Activated CD4-positive, alpha-beta T cell treated with anti-CD3 and anti-CD28 coated beads for 36 hours (primary cell): ENCODE measurements at places on chromosomes 11 and 22.

GRCh38 chr11:12094872-12095800 lies 15.3 kb upstream of the MICAL2 start:
- DNase-seq, result no peak

GRCh38 chr11:68251765-68252164 lies 20.0 kb downstream of the C11orf24 start:
- DNase-seq, result no peak

DNA sequence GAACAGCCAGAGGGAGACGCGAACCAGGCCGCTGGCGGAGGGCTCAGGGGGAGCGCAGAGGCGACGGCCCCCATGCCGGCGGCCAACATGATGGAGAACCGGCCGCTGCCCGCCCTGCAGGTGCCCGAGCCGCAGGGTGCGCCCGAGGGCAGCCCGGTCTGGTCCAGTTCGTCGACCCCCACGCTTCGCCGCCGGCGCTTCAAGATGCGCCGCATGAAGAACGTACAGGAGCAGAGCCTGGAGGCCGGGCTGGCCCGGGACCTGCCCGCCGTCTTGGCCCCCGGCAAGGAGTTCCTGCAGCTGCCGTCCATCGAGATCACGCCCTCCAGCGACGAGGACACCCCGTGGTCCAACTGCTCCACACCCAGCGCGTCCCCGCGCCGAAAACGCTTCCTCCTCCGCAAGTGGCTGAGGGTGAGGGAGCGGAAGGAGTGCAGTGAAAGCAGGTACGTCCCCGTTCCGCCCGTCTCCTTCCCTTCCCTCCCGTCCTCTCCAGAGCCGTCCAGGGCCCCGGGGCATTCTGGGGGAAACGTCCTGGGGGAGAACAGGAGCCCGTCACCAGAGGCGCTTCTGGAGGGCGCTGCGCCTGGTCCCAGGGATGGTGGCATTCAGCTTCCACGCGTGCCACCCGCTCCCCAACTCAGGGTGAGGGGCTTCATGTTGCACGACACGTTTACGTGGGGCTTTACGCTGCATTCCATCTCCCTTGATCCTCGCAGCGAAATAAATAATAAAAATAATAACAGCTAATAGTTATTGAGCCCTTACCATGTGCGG lies 840 bp downstream of the GRAMD1B start:
- DNase-seq, result peak; percentile 84

DNA sequence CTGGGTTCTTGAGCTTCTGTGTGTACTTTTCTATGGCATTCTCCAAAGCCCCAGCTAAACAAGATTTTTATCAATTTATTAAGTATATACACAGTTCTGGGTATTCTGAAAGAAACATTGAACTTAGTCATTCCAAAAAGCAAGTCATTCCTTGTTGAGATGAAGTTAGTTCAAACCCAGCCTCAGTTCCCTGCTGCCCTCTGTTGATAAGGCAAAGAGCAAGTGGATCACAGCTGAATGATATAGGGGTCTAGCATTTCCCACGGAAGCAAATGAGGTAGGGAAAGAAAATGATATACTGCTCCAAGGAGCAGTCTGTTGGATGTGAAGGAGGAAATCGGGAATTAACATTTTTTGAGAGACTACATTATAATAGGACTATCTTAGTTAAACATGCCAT lies 841.8 kb upstream of the TENM4 start:
- DNase-seq, result no peak

DNA sequence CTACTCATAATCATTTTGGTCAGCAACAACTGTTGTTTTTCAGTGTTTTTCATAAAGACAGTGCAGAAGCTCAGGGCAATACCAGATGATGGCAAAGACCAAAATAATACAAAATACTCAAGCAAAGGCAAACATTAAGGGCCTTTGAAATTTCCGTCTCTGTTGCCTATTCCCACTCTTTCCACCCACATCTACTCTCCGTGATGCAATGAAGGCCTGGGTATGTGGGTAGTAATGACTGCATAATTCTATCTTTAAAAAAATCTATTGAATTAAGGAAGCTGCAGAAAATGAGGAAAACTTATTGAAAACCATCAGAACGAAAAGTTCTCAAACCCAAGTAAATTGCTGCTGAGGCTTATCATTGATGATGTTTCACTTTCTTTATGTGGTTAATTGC lies 203.3 kb downstream of the MAML2 start:
- no peak for DNase-seq

DNA sequence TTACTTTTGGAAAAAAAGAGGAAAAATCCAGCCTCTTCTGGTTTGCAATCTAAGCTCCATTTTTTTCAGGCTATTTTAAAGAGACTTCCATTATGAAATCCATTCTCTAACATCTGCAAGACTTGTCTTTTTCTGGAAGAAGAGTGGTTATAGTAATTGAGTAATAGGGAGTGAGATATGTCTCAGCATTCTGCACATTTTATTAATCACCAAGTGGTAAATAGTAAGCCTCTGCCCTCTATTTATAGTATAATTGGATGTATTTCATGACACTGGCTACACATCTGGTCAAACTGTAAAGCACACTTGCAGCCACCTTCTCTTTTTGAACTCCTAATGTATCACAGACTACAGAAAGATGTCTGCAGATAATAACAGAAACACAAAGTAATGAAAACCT lies 391.1 kb downstream of the ETS1 start:
- DNase-seq, result no peak

DNA sequence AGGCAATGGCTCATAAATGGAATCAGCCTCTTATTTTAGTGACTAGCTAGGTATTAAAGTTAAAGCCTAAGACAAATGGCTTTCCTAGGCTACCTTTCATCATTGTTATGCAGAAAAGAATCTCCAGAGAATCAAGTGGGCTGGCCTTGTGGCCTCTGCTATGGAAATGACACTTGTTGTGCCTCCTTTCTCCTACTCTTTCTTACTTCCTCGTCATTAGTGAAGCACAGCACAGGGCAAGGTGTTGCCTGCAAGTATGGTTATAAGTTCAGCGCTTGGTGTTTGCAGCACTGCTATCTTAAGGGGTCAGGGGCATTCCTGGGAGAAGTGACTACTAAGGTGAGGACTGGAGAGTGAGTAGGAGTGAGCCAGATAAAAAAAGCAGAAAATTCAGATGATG lies 45.4 kb upstream of the GLYATL1 start:
- DNase-seq, result no peak

DNA sequence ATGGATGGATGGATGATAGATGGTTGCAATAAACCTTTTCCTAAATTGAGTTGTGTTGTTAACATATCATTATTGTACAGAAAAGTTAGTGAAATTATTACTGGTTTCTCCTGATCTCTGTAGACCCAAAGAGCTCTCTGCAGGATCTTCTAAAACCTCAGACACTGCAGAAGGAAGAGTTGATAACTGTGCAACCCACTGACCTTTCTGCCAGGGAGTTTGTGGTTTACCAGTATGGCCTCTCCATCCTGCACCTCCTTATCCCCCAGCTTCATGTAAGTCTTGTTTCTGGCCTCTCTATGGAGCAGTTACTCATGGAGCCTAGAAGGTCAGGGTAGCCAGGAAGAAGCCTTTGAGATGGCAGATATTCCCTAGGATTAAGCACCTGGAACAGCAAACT lies 45.6 kb downstream of the BTG4 start:
- DNase-seq, result no peak

DNA sequence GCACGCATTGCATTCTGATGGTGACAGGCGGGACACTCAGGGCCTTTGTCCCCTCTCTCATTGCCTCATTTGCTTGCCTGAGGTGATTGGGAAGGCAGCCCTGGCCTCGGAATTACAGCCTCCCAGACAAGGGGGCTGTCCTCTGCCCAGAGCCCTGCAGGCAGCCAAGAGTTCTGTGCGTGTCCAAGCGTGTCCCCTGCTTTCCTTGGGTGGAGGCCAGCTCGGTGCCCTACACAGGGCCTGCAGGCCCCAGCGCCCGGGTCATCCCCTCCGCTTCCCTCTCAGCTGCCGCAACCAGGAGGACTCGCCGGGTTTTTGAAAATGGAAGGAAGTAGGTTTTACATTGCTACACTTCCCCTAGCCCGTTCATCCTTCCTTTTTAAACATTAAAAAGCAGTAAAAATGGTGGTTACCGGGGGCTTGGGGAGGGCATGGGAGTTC lies 1.9 kb downstream of the GRAMD4 start:
- DNase-seq, result no peak

GRCh38 chr11:19722702-19723101 lies 10.1 kb downstream of the NAV2 start:
- no peak for DNase-seq

DNA sequence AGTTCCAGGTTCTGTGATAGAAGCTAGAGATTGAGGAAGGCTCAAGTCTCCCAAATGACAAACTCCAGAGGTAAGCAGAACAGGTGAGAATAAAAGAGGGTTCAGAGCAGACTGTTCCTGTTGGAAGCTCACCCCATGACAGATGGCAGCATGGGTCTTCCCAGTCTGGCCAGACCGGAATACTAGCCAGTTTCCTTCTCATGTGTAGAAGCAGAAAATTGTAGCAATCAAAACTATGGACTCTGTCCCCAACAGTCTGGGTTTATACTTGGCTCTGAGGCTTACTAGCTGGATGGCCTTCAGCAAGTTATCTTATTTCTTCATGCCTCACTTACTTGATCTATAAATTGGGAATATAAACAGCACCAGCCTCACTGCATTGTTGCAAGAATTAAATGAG lies 494.8 kb downstream of the MN1 start:
- no peak for DNase-seq

- DNase-seq, result no peak
Observed at GRCh38 chr11:95916049-95916448, 7.9 kb downstream of the MTMR2 start.

DNA sequence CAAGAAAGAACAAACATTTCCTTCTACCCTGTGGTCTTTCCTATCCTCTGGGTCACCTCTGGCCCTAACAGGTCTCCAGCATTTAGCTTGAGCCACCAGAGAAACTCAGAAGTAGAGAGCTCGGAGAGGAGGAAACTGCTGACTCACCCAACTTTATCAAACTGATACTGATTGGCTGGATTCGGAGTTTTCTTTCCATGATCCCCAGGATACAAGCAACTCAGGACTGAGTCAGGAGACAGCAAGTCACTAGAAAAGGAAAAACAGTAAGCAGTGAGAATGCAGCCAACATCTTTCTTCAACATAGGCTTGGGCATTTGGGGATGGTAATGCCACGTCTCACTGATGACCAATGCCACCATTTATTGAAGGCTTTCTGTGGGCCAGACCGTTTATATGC lies 32.7 kb downstream of the THOC5 start:
- DNase-seq, result no peak

GRCh38 chr11:1761110-1761856 lies 2.4 kb downstream of the CTSD start:
- no peak for DNase-seq

GRCh38 chr11:69889400-69890318 lies 70.4 kb upstream of the FGF3 start:
- no peak for DNase-seq

DNA sequence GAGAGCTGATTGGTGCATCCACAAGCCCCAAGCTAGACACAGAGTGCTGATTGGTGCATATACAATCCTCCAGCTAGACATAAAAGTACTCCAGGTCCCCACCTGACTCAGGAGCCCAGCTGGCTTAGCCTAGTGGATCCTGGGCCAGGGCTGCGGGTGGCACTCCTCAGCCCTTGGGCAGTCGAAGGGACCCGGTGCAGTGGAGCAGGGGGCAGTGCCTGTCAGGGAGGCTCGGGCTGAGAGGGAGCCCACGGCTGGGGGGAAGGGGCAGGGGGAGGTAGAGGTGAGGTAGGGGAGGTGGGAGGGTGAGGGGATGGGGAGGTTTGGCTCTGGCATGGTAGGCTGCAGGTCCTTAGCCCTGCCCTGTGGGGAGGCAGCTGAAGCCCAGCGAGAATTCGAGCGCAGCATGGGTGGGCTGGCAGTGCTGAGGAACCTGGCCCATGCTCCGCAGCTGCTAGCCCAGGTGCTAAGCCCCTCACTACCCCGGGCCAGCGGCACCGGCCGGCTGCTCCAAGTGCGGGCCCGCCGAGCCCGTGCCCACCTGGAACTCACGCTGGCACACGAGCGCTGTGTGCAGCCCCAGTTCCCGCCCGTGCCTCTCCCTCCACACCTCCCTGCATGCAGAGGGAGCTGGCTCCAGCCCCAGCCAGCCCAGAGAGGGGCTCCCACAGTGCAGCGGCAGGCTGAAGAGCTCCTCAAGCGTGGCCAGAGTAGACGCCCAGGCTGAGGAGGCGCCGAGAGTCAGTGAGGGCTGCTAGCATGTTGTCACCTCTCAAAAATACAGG lies 742.8 kb downstream of the FAM181B start:
- no peak for DNase-seq

- no peak for DNase-seq
Observed at GRCh38 chr22:29112681-29113080, 39.8 kb downstream of the KREMEN1 start.

- no peak for DNase-seq
Observed at GRCh38 chr11:124943254-124943616, 7.4 kb upstream of the HEPACAM start.

DNA sequence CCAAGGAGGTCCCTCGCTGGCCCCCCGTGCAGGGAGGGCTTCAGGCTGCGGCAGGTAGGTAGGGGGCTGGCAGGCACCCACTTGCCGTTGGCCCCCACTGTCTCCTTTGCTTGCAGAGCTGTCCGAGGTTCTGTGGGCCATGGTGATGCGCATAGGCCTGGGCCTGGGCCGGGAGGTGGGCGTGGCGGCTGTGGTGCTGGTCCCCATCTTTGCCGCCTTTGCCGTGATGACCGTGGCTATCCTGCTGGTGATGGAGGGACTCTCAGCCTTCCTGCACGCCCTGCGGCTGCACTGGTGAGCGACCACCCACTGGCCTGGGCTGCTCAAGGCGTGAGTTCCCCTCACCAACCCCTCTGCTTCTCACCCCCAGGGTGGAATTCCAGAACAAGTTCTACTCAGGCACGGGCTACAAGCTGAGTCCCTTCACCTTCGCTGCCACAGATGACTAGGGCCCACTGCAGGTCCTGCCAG lies 11.6 kb downstream of the TCIRG1 start:
- DNase-seq, result no peak

GRCh38 chr11:108863528-108863927 lies 198.7 kb downstream of the DDX10 start:
- DNase-seq, result no peak

DNA sequence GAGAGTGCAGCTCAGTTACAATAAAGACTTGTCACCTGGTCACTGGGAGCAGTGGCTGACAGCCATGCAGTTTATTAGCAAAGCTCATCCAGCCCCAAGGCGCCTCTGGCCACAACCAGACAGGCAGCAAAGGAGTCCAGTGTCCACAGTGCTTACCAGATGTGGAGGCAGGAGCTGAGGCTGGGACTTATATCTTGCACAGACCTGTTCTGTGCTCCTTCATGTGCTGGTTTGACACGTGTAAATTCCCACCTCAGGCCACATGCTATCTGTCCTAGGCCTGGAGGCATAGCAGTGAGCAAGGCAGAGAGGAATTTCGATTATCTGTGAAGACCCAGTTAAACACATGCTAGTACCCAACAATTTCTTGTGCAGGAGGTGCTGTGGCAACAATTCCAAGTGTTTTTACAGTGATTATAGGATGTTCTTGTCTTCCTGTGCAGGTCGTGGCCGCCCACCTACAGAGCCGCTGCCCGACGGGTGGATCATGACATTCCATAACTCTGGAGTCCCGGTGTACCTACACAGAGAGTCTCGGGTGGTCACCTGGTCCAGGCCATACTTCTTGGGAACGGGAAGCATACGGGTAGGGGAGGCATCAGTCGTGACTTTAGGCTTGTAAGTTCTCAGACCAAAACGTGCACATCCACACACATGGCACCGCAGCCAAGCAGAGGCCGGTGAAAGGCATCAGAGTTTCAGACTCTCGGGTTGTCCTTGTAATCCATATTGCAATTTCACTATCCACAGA lies 9.4 kb downstream of the DGCR8 start:
- DNase-seq, result no peak
